ENCODE measurements at places on chromosomes 6 and 20.
A peak's percentile ranks its signal among the peaks of the same experiment; 100 is the strongest.

DNA sequence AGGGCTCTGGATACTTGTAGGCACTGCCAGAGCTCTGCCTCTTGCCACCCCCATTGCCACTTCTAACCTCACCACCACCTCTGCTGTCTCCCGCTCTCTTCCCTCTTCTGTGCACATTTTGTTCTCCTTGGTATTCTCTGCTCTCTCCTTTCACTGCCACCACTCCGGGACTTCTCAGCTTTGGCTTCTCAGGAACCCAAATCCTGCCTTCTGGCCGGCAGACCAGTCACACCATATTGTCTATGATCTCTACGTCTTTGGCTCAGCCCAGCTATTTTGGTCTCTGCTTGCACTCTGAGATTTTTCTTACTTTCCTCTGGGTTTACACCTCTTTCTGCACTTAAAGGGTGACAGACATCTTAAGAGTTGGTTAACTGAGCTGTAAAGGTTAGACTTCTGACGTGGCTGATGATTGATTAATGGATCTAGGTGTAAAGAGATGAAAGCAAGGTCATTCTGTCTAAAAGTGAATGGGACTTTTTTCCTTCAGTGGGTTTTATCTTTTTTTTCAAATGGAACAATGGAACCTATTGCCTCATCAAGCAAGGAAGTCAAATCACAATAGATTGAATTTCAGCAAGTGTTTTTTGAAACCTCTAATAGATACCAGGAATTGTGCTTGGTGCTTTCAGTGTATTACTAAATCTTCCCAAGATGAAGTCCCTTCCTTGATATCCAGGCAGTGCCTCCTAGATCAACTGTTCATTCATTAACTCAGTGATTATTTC, 13.8 kb downstream of the MMP24 start:
- DNase-seq, result no peak

DNA sequence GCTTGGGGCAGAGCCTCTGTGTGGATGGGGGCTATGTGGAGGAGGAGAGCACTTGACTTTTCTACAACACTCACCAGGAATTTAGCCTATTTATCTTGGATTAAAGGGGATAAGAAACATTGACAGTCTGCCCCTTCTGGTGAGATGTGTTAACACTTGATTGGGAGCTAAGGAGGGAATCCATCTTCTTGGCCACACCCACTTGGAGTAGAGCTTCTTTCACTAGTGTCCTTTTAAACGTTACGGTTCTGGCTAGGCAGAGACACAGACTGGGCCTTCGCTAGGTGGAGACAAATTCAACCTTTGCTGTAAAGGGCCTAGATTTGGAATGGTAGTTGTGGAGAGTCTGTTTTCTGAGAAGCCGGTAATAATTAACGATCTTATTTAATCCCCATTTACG, 15.5 kb upstream of the TPBG start:
- no peak for DNase-seq

DNA sequence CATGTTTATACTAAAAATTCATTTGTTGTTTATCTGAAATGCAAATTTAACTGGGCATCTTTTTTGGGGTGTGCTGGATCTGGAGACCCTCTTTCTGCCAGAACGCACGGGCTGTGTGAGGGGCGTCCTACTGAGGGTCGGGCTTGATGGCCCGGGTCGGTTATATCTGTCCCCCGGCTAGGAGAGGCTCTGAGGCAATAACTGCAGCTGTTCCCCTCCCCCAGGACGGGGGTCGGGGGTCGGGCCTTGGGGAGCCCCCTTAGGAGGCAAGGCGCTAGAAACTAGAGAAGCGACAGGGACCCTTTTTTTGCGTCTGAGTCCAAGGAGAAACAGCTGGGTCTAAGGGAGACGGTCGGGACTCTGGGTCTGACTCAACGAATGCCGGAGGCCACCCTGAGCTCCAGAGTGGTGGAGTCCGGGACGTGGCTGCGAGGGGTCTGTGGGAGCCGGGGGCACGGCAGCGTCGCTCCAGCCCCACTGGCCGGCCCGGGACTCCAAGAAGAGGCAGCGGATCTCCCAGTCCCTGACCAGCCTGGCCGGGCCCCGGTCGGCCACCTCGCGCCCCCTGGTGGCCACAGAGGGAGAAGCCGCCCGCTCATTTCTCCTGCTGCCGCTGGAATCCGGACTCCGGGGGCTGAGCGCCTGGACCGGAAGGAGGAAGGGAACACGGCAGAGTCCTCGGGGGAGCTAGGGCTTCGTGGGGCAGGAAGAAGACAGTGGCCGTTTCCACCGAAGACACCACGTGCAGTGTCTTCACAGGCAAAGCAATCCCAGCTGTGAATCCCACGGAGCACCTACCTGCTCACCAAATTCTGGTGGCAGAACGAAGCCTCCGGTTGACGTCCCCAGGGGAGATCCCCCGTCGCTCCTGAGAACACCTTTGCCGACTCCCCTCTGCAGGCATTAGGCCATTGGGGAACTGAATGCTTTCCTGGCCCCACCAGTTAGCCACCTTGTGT, 24.0 kb upstream of the SCML4 start:
- peak; percentile 66 for DNase-seq

DNA sequence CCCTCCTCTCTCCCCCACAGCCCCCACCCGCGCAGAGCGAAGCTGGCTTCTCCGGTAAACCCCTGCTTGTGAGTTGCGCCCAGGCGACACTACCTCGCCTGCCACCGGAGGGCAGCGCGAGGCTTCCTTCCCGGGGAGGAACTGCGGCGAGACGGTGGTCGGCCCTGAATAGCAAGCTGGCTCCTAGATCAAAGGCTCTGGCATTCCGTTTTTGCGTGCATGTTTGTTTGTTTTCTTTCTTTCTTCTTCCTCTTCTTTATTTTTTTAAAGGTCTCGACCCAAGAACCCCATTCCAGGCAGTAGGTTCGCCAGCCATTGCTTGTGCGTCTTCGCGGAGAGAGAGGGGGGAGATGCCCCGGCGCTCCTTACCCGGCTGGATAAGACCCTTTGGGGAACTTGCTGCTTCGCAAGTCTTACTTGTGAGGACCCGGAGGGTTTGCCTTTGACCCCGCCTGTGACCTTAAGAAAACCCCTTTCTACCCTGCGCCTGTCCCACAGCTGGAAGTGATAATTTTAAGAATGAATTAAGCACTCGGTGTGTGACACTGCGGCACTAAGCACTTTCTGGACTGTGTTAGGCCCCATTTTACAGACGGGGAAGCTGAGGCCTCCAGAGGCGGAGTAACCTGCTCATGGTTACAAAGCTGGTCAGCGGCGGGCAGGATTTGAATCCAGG, 92.7 kb upstream of the SIRPA start:
- peak; percentile 26 for DNase-seq

DNA sequence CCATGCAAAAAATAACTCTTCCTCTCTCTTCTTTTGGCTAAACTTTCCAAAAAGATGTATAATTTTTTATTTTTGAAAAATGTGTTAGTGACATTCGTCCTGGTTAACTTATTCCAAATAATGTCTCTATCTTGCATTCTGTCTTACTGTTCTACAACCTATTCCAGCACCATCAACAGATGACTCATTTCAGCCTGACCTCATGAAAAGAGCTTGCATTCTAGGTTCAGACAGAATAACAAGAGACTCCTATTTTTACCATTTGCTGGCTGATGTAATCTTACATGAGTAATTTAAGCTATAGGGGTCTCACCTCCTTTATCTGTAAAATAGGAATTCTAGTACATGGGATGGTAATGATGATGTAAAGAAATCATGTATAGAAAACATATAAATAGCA, 109.0 kb downstream of the FUT9 start:
- DNase-seq, result no peak

GRCh38 chr6:156160795-156161165, 616.4 kb upstream of the ARID1B start:
- no peak for DNase-seq

GRCh38 chr6:167979436-167980139, 17.9 kb upstream of the KIF25 start:
- no peak for DNase-seq

GRCh38 chr6:100613656-100614055, 148.9 kb upstream of the SIM1 start:
- no peak for DNase-seq

DNA sequence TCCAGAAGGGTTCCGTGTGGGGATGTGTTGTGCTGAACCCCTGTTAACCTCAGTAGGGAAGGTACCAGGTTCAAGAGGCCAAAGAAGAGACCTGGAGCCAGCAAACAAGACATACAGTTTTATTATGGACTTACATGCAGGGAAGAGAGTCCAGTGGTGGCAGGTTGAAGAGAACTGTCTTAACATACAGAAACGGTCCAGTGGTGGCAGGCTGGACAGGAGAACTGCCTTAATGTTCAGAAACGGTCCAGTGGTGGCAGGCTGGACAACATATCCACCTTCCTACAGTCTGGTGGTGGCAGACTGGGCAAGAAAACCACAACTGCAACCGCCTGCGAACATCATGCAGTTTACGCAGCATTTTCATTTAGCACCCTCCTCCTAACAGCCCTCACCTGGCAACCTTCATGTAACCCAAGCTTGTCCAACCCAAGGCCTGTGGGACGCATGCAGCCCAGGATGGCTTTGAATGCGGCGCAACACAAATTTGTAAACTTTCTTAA, 75.9 kb downstream of the PHACTR3 start:
- no peak for DNase-seq

- no peak for DNase-seq
These were observed 161.8 kb upstream of the GRIK2 start for GRCh38 chr6:101231606-101232235.

DNA sequence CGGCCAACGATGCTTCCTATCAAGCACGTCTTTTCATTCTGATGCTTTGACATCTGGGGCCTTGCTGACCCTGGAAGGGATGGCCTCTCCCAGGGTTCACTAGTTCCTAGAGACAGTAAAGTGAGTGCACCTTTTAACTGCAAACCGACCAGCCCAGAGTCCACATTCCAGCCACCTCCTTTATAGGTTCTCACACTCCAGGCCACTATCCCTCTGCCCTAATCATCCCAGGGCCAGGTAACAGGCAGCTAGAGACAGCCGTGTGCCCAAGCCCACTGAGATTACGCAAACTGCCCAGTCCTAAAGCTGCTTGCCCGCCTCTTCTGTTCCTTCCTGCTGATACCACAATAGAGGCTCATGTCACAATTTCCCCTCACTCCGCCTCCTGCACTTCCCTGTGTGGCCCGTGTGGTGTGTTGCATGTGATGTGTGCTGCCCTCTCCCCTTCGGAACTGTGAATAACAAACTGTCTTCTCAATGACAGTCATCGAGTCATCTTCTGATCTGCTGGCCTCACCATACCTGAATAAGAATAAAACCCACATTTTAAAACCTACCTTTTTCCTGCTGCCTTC, 123.7 kb upstream of the EXOC2 start:
- peak; percentile 38 for DNase-seq

DNA sequence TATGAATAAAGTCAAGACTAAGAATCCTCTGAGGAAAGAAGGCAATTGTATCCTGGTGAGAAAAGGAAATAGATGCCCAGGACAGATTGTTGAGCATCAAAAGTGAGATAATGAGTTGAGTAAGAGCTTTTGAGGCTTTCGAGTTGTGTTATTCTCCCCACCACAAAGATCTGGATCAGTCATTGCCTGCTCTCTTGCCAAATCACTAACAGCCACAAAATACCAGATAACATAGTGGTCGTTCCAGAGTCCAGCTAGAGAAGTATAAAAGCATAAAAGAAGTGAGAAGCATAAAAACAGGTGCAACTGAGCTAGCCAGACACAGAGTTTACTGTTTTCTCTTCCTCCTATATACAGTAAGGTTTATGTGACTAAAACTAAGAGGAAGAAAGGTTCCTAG, 4.9 kb downstream of the SPINT4 start:
- no peak for DNase-seq

GRCh38 chr6:135465903-135466302, 31.6 kb downstream of the AHI1 start:
- no peak for DNase-seq

GRCh38 chr20:49490689-49491088, 8.2 kb upstream of the KCNB1 start:
- no peak for DNase-seq

GRCh38 chr6:62150048-62150663, 135.9 kb downstream of the KHDRBS2 start:
- no peak for DNase-seq

DNA sequence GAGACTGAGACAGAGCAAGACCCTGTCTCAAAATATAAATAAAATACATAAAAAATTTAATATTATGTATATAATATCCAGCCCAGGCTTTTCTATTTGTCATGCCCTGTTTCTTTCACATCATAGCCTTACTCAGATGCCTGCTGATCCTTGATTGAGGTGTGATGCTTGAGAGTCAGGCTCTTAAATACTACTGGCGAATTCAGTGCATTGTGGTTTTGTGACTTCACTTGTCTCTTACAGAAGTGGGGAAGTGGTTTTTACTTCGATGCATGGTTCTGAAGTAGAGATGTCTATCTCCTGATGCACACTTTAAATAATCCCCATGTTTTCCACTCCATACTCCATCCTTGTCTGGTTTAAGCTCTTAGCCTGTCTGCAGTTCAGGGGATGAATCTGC, 29.1 kb downstream of the ASXL1 start:
- DNase-seq, result no peak

- DNase-seq, result no peak
These were observed 41.0 kb downstream of the PSMB9 start for GRCh38 chr6:32895006-32895345.

- no peak for DNase-seq
These were observed 140.5 kb downstream of the BTBD3 start for GRCh38 chr20:12058216-12058615.

DNA sequence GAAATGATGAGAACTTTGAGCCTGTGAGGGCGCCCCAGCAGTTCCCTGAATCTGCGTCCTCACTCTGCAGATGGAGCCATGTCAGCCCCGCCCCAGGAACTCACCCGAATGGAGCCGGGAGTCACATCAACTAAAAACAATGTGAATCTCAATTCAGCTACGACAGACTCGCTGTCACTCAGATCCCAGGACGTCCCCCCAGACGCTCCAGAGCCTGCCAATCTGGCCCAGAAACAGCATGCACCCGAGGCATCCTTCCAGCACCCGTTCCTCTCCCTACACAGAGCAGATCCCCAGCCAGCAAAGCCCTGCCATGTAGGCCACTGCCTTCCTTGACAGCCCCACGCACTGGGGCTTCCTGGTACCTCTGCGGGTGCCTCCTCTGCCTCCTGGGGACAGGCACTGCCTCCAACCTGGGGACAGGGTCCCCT, 248.0 kb downstream of the TTLL2 start:
- no peak for DNase-seq

GRCh38 chr6:143677891-143678791, at the start of gene PHACTR2:
TSS of gene PHACTR2 (plus strand) at chr6:143677965. CDS start at chr6:143678164, 199 bp downstream.
- peak; percentile 20 for DNase-seq

DNA sequence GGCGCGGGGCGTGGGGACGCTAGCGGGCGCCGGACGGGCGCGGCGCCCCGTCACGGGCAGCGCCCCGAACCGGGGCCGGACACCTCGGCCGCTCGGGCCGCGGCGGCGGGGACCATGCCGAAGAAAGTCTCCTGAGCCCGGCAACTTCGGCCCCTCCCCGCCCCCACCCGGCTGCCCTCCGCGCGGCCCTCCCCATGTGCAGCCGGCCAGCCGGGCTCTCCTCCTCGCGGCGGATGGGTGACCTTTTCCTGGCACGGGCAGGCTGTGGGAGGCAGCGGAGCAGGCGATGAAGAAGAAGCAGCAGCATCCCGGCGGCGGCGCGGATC, 278 bp downstream of the UST start:
- peak; percentile 7 for DNase-seq

DNA sequence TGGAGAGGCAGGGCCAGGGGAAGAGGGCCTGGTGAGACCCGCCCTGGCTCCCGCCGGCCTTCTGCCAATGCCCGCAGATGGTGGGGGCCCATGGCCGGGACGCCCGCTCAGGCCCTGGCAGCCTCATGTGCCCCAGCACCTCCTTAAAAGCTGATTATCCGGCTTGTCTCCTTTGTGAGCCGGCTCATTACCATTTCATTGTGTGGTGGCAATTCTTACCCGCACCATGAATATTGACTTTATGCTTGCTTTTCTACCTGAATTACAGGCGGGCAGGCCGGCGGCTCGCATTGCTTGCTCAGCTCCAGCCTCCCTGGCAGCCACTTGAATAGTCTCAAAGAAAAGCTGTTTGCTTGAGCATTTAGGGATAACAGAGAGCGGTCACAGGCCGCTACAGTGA, 120.0 kb upstream of the JAG1 start:
- no peak for DNase-seq
